Stimulated activated CD8-positive, alpha-beta memory T cell treated with anti-CD3 and anti-CD28 coated beads, Interleukin-7, amount 100 ng/mL, for 1 hour (primary cell): ENCODE measurements at places on chromosomes 6 and 20.
A peak's percentile ranks its signal among the peaks of the same experiment; 100 is the strongest.

DNA sequence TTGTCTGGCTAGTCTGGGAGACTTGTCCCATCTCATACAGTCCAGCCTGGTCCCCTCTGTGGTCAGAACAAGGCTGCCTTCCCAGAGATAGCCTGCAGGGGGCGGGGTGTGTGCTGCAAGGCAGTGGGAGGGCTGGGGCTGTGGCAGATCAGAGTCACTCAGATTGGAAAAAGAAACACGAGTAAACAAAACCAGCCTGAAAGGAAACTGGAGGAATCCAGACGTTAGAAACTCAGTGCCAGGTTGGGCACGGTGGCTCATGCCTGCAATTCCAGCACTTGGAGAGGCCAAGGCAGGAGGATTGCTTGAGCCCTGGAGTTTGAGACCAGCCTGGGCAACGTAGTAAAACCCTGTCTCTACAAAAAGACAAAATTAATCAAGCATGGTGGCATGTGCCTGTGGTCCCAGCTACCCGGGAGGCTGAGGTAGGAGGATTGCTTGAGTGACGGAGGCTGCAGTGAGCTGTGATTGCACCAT is 20.2 kb downstream of the LEMD2 start:
- peak; percentile 45 for DNase-seq

- DNase-seq, result no peak
Observed at GRCh38 chr20:53768329-53768728, 174.7 kb upstream of the ZNF217 start.

DNA sequence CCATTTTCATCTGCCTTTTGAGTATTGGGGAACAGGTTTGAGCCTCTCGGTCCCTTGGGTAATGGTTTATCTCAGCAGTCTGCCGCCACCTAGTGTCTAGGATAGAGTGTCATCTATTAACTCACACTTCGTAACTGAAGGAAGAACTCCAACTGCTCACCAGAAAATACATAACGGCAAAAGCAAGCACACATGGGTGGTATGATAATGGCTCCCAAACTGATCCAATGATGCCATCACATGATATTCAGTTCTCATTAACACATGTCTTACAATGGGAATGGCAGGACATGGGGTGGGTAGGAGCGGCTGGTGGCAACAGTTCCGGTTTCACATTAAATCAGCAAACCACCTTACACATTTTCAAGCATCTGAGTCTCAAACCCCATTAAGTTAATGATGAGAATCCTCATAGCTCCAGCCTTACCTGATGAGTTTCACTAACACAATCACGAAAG is 110.7 kb upstream of the PHACTR1 start:
- no peak for DNase-seq

DNA sequence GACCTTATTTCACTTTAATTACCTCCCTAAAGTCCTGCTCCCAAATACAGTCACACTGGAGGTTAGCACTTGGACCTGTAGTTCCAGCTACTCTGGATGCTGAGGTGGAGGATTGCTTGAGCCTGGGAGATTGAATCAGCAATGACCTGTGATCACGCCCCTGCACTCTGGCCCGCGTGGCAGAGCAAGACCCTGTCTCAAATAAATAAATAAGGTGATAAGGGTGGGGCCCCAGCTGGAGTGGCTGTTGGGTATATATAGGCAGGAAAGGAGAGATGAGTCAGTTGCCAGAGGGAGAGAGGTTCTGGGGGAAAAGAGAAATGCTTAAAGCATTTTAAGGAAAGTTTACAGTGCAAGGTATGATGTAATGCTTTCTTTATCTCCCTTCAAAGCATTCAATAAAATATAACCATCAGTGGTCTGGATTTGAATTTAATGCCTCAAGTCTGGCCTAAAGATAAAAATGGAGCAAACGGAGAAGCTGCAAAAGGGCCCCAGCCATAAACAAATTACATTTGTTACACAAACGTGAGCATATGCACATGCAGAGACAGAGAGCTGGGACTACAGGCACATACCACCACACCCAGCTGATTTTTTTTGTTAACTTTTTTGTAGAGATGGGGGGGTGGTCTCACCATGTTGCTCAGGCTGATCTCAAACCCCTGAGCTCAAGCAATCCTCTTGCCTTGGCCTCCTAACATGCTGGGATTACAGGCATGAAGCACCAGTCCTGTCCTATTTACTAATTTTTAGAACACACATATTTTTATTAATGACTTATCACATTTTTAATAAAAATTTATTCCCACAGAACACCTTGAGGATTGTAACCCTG is 6.1 kb upstream of the PM20D2 start:
- DNase-seq, result no peak
